ENCODE measurements at places on chromosomes 3 and 15.

DNA sequence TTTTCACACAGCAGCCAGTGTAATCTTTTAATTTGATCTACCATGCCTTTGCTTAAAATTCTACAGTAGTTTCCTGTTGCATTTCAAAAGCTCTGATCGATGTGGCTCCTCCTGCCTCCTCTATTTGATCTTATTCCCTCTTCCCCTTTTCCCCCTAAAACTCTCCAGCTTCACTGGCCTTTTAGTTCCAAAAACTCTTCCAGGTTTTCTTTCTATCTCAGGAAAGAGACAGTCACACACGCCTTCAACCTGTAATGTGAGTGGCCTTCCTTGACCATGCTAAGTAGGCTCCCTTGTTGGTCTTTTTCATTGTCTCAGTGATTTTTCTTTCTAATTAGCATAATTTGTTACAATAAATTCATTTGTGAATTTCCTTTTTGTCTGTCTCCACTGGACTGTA lies 985 bp downstream of the TEX9 start:
- DNase-seq, result peak; percentile 9

GRCh38 chr15:51874751-51875644 lies 45.5 kb downstream of the TMOD3 start:
- DNase-seq, result no peak

- DNase-seq, result no peak
These were observed 15.0 kb upstream of the TBL1XR1 start for GRCh38 chr3:177212278-177212610.

DNA sequence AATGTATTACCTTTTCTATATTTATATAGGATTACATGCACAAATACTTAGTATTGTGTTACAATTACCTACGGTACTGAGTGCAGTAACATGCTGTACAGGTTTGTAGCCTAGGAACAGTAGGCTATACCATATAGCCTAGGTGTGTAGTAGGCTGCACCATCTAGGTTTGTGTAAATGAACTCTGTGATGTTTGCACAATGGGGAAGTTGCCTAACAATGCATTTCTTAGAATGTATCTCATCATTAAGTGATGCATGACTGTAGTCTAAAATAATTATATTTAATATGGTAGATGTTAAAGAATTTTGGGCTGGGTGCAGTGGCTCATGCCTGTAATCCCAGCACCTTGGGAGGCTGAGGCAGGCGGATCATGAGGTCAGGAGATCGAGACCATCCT lies 281.0 kb downstream of the KLF13 start:
- DNase-seq, result no peak

DNA sequence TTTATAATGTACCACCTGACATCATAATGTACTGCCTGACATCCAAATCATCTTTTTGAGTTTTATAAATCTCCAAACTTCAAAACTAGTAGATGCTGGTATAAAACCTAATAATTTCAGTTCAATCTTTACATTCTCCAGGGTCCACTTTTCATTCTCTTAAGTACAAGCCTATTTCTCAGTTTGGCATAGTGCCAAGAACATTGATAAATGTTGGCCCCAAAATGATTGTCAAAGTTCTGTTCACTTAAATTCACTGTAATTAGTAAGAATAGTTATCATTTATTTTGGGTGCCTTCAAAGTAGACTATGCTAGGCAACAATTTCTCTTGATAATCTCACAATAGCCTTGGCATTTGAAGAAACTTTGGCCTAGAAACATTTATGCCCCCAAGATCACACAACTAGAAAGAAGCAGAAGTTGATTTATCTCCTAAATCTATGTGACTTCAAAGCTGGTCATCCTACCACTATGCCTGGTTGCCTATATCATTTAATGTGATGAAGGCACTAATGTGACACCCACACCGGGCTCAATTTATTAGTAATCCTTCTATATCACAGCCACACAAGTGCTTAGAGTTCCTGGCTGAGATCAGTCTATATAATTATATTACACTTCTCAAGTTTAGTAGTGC lies 101.7 kb downstream of the ZNF609 start:
- no peak for DNase-seq

- no peak for DNase-seq
These were observed 3.4 kb upstream of the SKOR1 start for GRCh38 chr15:67821784-67822440.

DNA sequence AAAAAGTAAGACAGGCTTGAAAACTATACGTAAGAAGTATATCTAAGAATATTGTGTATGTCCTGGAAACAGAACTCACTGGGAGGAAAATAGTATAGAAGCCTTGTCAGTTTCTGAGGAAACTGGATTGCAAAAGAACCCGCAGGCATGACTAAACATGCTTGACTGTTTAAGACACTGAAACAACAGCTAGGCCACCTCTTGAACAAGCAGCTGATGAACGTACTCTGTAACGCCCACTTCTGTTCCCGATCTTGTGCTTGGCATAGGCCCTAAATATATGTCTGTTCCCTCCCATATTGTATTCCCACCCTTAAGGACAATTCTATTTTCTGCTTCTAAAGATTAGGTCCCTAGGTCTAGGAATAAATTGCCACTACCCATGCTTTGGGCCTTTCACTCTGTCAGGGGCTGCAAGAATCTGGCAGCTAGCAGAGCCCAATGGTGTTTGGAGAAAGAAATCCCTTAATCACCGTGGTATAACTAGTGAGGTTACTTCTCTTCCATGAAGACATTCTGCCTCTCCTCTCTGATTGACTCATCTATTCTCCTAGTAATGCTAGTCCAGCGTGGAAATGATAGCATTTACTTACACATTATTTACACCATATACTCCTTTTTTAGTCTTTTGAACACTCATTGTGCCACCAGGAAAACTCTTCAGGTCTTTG lies 46.2 kb downstream of the CD200 start:
- peak; percentile 6 for DNase-seq

- no peak for DNase-seq
These were observed 911.6 kb upstream of the ARPP21 start for GRCh38 chr3:34727700-34728099.

DNA sequence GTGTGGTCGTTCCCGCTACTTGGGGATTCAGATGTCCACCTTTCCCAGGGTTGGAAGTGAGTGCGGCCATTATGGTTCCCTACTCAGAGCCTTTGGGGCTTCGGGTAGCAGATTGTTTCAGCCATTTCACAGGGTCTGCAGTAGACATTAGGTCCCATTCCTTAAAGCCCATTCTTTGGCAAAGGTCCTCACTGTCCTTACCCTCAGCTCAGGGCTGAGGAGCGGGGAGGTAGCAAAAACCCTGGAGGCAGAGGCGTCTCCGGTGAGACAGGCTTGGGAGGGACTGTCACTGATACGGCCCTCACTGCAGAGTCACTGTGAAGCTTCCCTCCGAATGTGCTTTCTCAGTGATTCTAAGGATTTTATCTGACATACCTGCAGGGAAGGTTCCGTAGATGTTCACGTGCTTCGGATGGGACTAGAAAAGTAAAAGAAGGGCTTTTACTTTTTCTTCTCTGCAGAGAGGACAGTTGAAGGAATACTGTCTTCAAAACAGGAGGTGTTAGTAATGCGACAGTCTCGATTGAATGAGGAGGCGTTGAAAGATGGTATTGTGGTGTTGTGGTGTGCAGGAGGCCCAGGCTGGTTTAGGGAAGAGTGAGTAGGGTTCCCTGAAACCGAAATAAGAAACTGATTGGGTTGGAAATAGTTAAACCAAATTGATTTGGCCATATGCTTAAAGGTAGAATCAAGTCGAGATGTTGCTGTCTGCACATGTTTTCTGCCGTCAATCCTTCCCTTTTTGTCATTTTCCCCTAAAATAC lies 630 bp downstream of the ATP6V1A start:
- no peak for DNase-seq

DNA sequence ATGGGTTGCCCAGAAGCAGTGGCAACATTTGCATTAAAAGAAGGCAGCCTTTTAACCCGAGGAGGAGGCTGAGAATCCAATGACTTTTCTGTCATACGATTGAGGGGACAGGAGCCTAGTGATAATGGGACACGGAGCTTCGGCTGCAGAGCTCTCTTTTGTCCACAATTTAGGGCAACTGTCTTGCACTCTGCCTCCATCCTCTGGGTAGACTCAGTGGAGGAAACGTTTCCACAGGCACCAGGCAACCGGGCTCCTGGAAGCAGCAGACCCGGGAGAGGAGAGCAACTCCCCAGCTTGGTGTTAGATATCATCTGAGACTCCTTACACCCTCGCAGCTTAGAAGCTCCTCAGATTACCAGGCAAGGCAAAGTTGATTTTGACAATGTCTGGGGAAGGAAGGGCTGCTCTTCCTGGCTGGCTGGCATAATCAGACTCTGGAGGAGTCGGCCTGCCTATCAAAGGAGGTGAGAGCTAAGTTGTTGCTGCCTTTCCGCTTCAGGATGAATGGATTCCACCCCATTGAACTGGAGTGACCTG lies 43.5 kb upstream of the RNU6-1 start:
- DNase-seq, result no peak

DNA sequence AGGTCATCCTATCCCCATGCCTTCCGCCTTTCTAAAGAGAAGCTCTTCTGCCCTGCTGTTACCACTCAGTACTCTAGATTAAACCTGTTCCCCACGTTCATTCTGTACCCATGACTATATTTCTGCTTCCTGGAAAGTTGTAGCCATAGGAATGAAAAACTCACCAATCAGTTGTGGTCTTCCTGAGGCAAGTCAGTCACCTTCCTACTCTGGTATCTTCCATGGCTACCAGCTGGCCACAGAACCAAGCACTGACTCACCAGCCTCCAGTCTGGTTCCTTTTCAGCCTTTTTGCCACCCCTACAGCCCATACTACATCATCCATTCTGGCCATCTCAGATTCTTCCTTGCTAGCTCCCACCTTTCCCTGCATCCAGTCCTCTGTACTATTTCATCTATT lies 46.4 kb downstream of the TMEM44 start:
- DNase-seq, result no peak

DNA sequence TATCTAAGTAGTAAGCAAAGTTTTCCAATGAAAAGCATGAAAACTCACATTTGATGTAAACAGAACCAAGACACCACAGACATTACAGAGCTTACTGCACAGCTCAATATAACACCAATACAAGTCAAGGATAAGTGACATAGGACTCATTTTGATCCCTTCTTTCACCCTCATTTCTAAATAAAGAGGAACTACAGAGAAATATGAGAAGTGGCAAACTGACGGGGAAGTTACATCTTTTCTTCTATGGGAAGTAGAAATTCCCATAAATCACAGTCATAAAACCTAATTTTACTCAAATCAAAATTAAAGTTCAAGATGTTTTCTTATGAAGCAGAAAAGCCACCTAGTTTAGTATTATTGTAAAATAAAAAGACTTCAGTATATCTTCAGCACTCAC lies 3.8 kb downstream of the ATG3 start:
- DNase-seq, result no peak

DNA sequence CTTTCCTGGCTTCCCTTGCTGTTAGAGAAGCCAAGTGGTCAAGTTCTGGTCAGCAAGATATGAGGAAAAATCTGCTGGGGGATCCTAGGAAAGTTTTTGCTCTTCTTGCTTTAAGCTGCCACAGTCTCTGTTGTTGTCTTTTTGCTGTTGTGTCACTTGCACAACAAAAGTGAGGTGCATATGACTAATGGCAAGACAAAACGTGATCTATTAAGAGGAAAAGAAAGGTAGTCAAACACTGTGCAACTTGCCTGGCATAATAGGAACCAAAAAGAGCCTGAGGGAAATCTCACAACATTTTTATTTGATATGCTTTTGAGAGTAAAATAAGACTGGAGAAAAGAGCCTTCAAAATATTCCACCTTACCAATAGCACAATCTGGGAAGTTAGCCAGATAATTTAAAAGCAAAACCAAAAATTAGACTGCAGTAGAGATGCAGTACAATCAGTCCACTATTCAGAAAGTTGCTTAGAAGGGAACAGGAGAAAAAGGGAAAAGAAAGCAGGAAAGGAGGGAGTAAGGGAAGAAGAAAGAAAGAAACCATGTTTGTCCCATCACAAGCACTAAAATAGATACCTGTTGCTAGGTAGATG lies 110.0 kb upstream of the SLC4A7 start:
- DNase-seq, result no peak

- DNase-seq, result no peak
These were observed 29.2 kb downstream of the PAQR9 start for GRCh38 chr3:142934128-142934886.

DNA sequence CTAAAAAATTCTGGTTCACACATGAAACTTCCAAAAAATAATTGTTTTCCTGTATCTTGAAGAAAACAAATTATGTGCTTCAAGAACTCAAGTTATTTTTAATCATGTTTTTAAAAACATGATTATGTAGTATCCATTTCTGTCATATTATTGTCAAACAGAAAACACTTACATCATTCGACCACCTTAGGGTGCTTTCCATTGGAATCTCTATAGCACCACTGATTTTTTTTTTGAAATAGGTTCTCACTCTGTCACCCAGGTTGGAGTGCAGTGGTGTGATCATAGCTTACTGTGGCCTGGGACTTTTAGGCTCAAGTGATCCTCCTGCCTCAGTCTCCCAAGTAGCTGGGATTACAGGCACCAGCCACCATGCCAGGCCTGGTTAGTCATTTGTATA lies 457.3 kb downstream of the SI start:
- DNase-seq, result no peak

DNA sequence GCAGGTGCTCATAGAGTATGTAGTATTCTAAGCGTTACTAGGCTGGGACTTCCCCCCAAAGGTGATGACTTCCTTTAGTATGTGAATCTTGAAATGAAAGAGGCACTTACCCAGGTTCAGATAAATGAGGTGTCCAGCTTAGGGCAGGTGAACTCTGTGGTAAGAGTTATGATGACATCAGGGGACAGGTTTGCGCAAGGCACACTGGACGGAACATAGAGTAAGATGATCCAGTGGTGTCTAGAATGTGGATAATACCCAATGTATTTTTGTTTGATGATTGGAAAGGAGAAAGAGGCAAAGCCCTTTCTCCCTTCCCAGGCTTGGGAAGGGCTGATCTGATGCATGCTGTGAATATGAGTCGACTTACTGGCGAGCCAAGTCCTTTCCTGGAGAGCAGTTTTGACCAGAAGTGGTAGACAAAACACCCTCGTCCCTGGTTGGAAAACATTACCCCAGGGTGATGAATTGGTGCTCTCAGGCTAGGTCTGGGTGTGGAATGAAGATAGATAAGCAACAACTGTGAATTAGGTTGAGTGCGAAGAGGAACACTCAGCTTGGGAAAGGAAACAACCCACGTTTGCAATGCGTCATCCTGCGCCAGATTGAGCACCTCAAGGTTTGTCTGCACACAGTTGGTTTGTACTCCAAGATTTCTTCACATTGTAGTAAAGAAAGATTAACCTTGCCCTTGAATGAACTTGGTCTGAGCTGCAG lies 124.2 kb downstream of the GHSR start:
- DNase-seq, result no peak
